ENCODE measurements at places on chromosomes 2 and 18.

- DNase-seq, result no peak
Observed at GRCh38 chr2:45483997-45484396, 127.1 kb downstream of the SRBD1 start.

GRCh38 chr2:112055730-112056625, 909 bp downstream of the TMEM87B start:
- DNase-seq, result no peak

DNA sequence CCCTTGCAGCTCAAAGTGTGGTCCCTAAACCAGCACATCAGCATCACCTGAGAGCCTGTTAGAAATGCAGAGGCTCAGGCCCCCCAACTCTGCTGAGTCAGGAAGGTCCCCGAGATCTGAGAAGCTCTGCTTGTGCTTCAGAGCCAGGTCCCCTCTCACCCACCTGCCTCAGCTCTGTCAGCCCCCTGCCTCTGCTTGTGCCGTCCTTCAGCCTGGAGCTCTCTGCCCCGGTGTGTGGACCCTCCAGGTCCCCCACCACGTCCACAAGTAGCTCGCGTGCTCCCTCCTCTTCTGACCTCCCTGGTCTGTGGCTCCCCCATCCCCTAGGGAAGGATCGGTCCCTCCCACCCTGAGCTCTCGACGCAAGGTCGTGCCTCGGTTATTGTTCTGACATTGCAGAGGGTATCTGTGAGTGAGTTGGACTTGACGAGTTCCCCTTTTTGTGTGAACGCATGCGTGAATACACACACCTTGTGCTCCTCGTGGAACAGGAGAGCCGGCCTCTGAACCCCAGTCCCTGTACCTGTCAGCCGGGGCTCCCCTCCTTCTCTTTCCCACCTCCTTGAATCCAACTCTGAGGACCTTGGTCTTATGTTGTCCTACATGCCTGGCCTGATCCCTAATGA, 75.5 kb upstream of the TAF1B start:
- DNase-seq, result no peak

GRCh38 chr2:130328710-130329109, 14.0 kb upstream of the IMP4 start:
- no peak for DNase-seq

- no peak for DNase-seq
Observed at GRCh38 chr2:123303731-123304130, 721.4 kb upstream of the CNTNAP5 start.

- DNase-seq, result no peak
Observed at GRCh38 chr2:157259386-157259785, 1.9 kb downstream of the GALNT5 start.

DNA sequence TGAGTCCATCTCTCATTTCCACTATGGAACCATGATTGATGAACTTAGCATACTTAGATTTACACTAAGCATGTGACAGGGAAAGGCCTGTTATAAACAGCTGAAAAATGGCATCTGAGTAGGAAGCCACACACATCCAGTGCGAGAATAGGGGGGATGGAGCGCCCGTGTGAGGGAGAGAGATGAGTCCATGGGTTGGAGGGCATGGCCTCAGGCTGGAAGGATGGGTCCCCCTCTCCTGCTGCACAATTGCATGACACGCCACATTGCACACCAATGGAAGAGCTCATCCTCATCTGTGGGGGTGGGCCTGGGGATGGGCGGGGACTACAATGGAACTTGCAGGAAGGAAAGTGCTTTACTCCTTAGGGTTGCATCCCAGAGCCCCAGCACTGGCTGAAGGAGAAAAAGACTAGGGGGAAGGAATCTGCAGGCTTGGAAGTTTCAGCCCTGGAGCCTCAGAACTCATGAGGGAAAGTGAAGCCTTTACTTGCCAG, 46.4 kb upstream of the CXCR4 start:
- DNase-seq, result no peak

- no peak for DNase-seq
Observed at GRCh38 chr2:30866974-30867373, 59.7 kb upstream of the CAPN13 start.

DNA sequence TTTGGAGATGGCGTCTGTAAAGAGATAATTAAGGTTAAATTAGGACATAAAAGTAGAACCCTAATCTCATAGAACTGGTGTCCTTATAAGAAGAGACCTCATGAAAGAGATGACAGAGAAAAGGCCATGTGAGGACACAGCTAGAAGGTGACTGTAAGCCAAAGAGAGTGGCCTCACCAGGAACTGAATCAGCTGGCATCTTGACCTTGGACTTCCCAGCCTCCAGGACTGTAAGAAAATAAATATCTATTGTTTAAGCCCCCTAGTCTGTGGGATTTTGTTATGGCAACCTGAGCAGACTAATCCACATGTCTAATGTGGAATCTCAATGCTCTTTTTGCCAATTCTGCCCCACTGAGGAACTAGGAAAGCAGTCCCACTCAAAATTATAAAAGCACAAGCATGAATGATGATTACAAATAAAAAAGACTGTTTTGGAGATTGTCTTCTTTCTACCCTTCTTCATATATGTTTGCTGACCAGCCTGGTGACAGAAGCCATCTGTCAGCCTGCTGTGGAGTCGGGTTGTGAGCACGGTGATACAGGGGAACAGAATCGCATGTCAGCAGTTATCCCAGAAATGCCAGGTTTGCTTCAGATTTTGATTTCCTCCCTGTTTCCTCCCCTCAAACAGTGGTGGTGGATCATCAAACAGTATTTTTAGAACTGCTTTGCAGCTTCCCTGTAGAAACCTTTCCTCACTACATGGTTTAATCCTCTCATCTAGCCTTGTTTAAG, 54.2 kb downstream of the INPP4A start:
- DNase-seq, result no peak

- DNase-seq, result no peak
Observed at GRCh38 chr2:180787330-180787729, 193.1 kb upstream of the UBE2E3 start.

- DNase-seq, result no peak
Observed at GRCh38 chr2:6310256-6311215, 555.2 kb downstream of the CMPK2 start.

- DNase-seq, result no peak
Observed at GRCh38 chr2:160608599-160608998, 115.0 kb upstream of the RBMS1 start.

- DNase-seq, result no peak
Observed at GRCh38 chr18:33495278-33495677, 54.8 kb upstream of the CCDC178 start.

- no peak for DNase-seq
Observed at GRCh38 chr2:47214990-47215389, 59.9 kb upstream of the STPG4 start.

- DNase-seq, result no peak
Observed at GRCh38 chr18:23172591-23173380, 37.5 kb downstream of the CABLES1 start.
